Fibroblast of villous mesenchyme (primary cell): ENCODE measurements at places on chromosomes 11 and 22. TPM values are rescaled to one million over a fixed set of nuclear protein-coding genes. Genes with fewer than 3 reads are reported as not detected.

Gene OSM
- 0.43 TPM in 1 of 2 replicates, not detected in the other for total RNA-seq

Gene MAML2
- 16.8 and 30.7 TPM in 2 replicates for total RNA-seq

Gene NPAS4
- total RNA-seq = 0.32 TPM in 1 of 2 replicates, not detected in the other

Gene SCARF2
- 15.5 and 26.4 TPM in 2 replicates for total RNA-seq

Gene ALDH3B2
- total RNA-seq = not detected in 2 replicates

Gene DRICH1
- total RNA-seq = under 0.01 TPM in 1 of 2 replicates, not detected in the other

Gene SEPTIN3
- under 0.01 TPM in 2 replicates for total RNA-seq

Gene TBX1
- under 0.01 and 0.43 TPM in 2 replicates for total RNA-seq

Gene CLMP
- total RNA-seq = 115 and 147 TPM in 2 replicates

Gene TMEM191C
- 0.97 and 1.7 TPM in 2 replicates for total RNA-seq

DNA sequence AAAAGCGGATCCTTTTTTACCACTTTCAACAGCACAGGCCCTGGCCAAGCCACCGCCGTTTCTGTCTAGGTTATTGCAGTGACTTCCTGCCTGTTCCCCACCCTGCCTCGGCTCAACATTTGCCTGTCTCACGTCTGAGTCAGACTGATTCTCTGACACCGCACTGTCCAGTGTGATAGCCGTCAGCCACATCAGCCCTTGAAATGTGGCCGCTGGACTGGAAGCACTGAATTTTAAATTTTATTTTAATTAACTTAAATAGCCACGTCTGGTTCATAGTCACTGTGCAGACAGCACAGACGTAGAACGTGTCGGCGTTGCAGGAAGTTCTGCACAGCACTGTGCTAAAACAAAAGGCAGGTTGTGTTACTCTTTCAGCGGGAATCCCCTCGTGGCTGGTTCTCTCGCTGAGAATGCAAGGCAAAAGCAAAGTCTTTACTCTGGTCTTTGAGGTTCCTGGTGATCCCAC, 56.3 kb upstream of the ADSL start:
- DNase-seq = no peak

DNA sequence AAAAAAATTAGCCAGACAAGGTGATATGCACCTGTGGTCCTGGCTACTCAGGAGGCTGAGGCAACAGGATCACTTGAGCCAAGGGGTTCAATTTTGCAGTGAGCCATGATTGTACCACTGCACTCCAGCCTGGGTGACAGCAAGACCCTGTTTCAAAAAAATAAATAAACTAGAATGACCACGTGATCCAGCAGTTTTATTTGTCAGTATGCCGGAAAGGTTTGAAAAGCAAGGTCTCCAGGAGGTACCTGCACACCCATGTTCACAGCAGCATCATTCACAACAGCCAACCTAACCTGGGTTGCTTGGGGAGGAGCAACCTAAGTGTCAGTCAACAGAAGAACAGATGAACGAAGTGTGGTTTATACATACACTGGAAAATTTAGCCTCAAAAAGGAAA, 78.7 kb upstream of the SEPTIN5 start:
- no peak for DNase-seq

DNA sequence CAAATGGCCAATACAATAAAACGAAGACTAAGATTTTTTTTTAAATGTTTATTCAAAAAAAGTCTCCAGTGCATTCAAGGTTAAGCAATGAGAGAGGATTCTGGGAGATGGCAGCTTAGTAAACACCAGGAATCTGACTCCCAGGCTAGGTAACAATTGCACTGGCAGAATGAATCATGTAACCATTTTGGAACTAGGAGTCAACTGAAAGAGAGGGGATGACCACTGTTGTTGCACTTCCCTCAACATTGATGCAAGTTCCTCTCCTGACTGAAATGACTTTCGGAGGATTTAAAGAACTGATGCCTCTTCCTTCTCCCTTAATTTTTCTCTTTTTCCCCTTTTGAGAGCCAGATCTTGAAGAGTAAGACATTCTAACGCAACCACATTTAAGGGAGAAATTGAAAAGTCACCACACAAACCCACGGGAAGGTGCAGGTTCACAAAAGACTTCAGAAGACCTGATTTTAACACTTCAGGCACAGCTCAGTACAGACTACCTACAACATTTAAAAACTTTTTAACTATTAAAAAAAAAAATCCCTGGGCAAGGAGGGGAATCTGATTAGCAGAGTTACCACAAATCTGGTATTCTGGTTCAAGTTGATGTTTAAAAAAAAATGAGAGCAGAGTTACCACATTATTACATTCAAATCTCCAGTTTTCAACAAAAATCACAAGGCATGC, 56.8 kb downstream of the FCHSD2 start:
- DNase-seq = no peak

DNA sequence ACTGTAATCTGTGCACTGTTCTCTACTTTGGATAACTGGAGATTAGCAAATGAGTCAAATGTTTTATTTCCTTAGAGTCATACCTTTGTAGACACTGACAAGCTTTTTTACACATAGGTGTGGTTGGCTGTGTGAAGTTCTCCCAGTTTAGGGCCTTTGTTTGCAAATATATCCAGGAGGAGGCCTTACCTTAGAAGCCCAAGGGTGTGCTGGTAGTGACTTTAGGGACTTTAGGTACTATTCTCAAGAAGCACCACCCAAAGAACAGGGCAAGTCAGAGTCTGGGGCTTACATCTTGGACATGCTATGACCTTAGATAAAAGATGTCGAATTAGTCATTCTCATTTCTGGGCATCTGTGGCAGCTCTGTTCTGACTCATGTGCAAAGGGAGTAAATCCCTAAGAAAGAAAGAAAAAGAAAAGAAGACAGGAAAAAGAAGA, 4.8 kb upstream of the FAR1 start:
- peak; percentile 45 for DNase-seq

DNA sequence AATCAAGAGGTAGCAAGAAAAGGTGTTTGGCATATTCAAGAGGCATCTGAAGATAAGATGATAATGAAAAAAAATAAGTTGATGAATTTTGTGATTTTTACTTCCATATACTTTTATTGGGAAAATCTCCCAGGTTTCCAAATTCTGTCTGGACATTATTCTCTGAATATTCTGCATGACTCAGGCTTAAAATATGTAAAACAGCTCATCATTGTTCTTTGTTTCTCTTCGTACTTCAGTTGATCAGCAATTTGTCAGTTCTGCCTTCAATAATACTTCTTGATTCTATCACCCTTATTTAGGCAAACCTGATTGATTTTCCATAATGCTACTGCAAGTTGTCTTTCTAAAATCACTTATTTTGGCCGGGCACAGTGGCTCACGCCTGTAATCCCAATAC, 30.2 kb downstream of the GTF2H1 start:
- DNase-seq = no peak

GRCh38 chr22:32607086-32607485, 132.5 kb downstream of the FBXO7 start:
- DNase-seq = no peak

DNA sequence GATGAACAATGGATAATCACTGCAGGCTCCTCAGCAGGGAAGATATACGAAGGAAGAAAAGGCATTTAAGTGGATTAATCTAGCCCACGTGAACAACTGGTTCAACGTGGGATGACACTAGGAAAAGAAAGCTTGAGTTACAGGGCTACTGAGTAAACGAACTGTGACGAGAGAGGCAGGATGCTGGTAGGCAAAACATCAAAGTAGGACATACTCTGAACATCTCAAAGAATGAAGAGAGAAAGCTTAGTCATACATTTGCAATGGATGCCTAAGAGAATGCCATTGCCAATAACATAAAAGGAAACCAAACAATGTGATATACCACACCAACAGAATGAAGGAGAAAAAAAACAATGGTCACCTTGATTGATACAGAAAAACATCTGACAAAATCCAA, 12.9 kb downstream of the USP28 start:
- peak; percentile 22 for DNase-seq

DNA sequence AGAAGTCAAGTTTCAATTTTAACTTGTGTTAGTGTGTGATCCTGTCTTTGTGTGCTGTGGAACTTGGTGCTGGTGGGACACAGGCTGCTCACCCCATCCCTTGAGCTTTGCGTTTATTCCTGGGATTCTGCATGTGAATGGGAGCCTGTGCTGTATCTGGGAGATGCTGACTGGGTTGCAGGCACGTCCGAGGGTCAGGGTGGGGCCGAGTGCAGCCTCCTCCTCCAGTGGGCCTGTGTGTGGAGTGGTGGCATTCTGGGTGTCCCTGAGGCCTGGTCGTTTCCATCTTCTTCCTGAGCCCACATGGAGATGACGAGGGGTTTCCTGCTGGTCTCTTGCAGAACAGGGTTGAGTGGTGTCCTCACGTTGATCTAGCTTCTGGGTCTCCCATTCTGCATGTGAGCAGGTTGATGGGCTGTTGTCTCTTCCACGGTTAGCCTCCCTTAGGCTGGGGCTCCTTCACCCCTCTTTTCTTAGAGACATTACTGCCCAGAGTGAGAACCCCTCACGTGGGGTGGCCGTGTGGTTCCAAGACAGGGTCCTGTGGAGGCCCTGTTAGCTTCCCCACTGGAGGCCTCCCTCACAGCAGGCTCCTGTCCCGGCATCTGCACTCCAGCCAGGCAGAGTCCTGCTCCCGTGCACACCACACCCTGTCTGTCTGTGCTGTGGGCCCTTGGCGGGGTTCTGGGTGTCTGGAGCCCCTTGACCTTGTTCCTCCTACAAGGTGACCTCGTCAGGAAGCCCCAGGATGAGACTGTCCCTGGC, 4.9 kb downstream of the PTDSS2 start:
- DNase-seq = no peak

- no peak for DNase-seq
Measured at GRCh38 chr11:57269571-57270021, 32.5 kb upstream of the APLNR start.

GRCh38 chr11:117437041-117437790, 109.6 kb downstream of the CEP164 start:
- DNase-seq = no peak

- DNase-seq = peak; percentile 93
Measured at GRCh38 chr11:8068605-8069221, 12.3 kb upstream of the TUB start.

DNA sequence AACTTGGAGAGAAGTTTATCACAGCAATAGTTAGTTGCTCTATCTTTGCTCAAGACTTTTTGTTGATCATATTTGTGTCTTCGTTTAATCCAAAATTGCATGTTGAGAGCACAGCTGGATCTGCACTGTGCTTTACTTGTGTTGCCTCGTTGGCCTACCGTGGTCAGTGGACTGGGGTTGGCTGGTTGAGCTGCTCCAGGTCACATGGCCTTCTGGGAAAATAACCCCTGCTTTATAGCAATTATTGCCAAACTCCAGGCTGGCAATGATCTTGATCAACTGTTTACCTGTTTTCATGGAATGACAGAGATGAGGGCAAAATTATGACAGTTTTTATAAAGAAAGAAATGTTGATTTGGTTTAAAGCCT, 5.7 kb upstream of the PLET1 start:
- no peak for DNase-seq

GRCh38 chr11:105372206-105372605, 232.6 kb upstream of the CARD18 start:
- no peak for DNase-seq

DNA sequence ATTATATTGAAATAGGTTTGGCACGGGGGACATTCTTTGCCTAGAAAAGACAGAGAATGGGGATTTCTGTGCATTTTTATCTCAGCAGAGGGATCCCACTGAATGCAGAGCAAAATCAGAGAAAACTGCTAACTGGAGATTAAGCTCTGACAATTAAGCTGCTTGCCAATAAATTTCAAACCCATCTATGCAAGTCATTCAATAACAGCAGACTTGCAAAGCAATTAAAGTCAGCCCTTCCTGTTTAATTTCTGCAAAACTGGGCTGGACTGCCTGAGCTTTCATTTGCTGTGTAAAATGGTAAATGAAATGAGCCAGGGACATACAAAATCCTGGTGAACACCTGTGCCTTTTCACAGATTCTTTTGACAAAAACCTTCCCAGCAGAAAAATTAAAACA, 1273.9 kb upstream of the CNTN5 start:
- no peak for DNase-seq

- DNase-seq = no peak
Measured at GRCh38 chr11:57500926-57501325, 14.6 kb downstream of the SLC43A1 start.

DNA sequence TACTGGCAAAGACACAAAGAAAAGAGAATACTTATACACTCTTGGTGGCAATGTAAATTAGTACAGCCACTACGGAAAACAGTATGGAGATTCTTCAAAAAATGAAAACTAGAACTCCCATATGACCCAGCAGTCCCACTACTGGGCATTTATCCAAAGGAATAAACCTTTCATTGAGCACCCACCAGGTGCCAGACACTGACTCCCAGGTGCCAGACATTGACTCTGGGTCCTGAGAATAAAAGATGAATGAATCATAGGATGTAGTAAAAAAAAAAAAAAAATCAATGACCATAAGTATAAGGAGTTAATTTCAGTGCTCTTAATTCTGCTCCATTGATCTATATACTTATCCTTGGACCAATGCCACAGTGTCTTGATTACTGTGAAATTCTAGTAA, 28.2 kb downstream of the HEPHL1 start:
- no peak for DNase-seq

- peak; percentile 73 for DNase-seq
Measured at GRCh38 chr11:65588199-65589054, 7.2 kb downstream of the KCNK7 start.

GRCh38 chr11:120635136-120635810, 123.7 kb downstream of the GRIK4 start:
- no peak for DNase-seq

DNA sequence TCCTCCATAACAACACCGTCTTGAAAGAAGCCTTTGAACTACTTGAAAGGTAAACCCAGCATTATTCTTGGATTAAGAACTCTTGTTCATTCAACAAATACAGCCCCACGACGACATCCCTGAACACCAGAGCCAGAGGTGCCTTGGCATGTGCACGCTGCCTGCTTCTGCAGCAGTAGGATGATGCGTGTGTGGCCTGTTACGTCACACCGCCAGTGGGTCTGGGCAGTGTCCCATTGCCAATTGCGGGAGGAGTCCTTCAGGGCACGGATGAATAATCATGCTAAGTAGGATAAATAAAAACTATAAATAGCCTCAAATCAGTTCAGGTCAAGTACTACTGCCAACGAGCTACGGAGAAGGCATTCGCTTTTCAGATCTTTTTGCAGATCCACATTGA, 380.5 kb downstream of the SHANK2 start:
- peak; percentile 5 for DNase-seq

DNA sequence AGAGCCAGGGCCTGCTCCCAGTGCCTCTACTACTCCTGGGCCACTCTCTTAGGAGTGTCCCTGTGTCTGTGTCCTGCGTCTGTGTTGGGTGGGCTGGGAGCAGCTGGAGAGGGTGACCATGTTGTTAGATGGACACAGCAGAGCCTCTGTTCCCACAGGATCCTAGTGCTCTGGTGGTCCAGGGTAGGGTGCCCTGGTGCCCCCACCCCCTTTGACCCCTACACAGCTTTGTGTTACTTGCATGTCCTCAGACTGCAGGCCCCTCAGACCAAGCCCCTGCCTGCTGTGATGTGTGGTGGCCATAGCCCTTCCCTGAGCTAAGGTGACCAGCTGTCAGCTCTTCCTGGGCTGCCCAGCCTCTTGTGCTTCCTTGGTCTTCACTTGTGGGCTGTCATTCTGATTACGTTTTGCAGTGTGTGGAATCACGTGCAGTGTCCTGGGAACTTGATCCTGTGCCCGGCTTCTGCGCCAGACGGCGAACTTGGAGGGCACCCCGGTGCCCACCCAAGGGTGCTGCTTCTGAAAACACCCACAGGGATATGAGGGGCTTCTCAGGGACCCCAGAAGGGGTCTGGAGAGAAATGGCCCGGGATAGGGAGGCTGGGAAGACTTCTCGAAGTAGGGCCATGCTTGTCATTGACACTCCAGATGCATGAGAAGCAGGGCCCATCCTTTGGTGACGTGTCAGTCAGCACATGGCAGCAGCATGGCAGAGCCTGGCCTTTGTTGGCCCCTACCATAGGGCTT, 1.5 kb downstream of the TANGO2 start:
- DNase-seq = no peak

- no peak for DNase-seq
Measured at GRCh38 chr11:122869622-122870021, 12.9 kb upstream of the JHY start.
